ENCODE measurements at places on chromosomes 5 and 9.

- no peak for DNase-seq
Measured at GRCh38 chr5:20476016-20476415, 488.0 kb upstream of the CDH18 start.

GRCh38 chr9:108439947-108440346 is 415.8 kb downstream of the ACTL7B start:
- DNase-seq, result no peak

- no peak for DNase-seq
Measured at GRCh38 chr9:98132806-98133631, 14.0 kb upstream of the TRIM14 start.

DNA sequence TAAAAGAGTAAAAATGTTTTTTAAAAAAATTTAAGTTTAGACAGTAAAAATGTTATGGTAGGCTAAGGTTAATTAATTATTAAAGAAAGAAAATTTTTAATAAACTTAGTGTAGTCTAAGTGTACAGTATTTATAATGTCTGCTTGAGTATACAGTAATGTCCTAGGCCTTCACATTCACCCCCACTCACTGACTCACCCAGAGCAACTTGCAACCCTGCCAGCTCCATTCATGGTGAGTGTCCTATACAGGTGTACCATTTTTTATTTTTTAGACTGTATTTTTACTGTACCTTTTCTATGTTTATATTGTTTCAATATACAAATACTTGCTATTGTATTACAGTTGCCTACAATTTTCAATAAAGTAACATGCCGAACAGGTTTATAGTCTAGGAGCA is 234.1 kb downstream of the AUH start:
- DNase-seq, result no peak

GRCh38 chr5:85556464-85556863 is 1061.3 kb upstream of the COX7C start:
- no peak for DNase-seq

DNA sequence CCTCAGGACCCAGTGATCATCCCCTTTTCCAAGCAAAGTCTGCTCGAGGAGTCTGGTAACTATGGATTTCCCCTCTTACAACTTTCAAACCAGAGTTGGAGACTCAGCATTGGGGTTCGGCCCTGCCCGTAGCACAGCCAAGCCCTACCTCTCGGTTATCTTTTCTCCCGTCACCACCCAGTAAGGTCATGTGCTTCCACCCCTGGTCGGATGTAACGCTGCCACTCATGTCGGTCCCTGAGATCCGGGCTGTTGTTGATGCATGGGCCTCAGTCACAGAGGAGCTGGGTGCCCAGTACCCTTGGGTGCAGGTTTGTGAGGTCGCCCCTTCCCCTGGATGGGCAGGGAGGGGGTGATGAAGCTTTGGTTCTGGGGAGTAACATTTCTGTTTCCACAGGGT is 1.2 kb downstream of the GALT start:
- DNase-seq, result no peak

- peak; percentile 50 for DNase-seq
Measured at GRCh38 chr9:74096420-74096819, 400.7 kb upstream of the RORB start.
